ENCODE measurements at places on chromosomes 5 and 9.
A peak's percentile ranks its signal among the peaks of the same experiment; 100 is the strongest.

DNA sequence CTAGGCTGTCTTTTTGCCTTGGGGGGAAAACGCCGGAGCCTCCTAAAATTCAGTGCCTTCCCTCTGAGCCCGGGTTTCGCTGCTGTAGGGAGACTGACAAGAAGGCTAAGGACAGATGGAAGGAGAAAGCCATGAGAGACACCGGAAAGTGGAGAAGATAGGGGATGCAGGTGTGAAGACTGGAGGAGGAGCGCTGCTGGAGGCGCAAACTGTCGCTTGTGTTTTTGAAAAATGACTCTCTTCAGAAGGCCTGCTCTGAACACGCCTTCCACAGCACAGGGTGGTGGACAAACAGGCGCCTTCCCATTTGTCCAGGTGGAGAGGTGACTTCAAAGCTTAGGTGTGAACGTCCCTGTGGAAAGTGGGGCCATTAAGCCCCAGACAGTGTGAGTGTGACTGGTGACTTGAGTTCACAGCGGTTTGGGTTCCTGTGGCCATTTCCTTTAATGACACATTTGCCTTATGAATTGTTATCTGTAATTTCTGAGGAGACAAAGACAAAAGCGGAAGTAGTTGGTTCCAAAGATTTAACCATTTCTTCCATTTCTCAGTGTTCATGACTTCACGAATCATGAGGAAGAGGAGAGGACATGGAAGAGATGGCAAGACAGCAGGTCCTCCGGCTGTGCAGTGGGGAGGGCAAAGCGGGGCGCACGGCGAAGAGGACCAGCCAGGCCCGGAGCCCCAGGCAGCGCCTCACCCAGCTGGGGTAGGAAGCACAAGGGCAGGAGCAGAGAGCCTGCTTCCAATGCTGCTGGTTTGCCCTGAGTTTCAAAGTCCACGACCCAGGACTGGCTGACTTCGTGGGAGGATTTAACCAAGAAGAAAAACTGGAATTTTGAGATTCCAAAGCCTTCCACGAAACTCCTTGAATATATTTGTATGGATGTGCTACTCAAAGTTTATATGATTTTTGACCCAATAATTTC is 27.8 kb upstream of the SEMA4D start:
- DNase-seq: no peak

- DNase-seq: no peak
Observed at GRCh38 chr9:127705577-127706379, 1.0 kb upstream of the CFAP157 start.

DNA sequence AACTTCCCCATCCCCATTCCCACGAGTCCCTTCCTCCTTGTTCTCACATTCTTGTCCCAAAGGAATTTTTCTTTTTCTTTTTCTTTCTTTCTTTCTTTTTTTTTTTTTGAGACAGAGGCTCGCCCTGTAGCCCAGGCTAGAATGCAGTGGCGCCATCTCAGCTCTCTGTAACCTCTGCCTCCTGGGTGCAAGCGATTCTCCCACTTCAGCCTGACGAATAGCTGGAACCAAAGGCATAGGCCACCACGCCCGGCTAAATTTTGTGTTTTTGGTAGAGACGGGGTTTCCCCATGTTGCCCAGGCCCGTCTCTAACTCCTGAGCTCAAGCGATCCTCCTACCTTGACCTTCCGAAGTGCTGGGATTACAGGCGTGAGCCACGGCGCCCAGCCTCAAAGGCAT is 751 bp downstream of the DNAI1 start:
- no peak for DNase-seq

DNA sequence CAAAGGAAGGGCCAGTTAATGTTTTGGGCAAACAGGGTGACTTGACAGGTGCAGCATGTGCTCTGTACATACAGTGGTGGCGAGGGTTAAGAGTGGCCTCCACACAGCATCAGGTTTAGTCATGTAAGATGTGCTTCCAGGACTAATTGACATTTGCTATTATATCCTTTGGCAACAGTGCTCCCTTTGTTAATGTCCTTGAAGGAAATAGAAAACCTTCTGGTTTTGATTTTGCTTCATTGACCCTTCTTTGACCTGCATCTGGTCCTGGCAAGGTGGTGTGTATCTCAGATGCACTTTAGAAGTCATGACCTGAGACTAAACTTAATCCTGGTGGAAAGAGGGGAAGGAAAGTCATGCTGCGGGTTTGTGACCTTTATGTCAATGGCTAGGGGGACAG is 440.0 kb downstream of the ENC1 start:
- no peak for DNase-seq

DNA sequence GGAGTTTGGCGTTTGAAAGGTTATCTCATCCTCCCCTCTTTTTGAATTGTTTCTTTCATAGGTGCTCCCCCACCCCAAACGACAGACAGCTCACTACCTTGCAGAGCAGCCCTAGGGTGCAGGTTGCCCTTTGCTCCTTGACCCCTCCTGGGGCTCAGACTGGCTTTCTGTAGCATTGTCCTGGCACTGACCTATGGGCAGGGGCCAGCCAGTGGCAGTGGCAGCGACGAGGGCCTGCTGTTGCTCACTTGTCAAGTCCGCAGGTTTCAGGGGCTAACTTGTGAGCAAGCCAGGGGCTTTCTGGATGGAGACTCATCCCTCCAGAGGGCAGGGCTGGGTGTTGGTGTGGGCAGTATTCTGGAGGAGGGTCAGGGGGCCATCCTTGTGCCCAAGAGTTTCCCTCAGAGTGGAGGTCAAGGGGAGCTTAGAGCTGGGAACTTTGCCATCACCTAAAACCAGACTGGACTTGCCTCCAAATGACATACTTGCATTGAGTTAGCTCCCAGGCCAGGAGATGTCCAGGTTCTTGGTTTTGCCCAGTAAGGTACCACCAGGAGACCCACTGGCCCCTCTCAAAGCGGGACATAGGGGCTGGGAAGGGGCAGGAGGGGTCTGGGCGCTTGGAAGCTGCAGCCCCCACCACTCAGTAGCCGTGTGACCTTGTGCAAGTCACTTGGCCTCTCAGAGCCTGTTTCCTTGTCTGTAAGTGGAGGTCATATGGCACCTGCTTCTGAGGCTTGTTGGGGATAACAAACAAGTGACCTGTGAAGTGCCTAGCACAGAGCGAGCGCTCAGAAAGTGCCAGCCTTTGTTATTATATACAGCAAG is 53.5 kb upstream of the CDKN2AIPNL start:
- no peak for DNase-seq

DNA sequence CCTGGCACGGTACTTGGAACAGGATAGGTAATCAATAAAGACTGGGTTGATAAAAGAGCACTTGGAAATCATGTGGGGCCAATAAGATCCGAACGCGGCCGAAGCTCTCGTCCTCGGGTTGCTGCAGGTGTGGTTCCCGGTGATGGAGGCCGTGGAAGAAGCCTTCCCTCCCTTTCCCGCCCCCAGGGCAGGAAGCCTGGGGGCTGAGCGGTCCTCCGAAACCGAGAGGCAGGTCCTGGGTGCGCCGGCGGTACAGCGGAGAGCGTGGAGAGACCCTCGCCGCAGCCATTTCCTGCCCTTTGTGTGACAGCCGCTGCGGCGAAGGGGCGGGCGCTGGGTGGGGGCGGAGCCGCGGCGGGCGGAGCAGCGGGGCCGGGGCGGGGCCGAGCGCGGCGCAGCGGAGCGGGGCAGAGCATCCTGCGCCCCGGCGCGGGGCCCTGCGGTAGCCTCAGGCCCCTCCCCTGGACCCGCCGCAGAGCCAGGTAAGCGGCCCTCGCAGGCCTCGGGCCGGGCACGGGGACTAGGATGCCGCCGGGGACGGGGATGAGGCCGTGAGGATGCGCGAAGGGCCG is at the start of gene CYFIP2:
Gene CYFIP2 (plus strand): TSS at position 410 of the 572 bp plus-strand sequence. CDS start 19,239 bp downstream, outside the sequence.
- DNase-seq: peak; percentile 84

GRCh38 chr9:8417341-8417740 is 617.8 kb upstream of the DMAC1 start:
- no peak for DNase-seq

DNA sequence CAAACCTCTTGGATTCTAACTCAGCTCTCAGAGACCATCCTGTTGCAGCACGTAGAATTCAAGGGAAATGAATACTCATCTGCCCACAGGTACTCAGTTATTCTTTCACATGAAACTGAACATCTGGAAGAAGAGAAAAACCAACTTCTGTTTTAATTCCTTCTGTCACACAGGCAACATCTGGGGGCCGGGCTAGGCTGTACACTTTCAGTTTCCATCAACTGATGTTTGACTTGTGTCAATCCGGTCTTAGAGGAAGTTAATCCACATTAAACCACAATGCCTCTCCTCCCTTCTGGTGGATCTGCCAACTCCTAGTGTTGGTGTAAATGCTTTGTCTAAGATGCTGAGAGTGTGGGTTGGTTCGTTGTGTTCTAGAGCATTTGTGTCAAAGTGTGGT is 17.6 kb downstream of the DMRT3 start:
- peak; percentile 29 for DNase-seq

DNA sequence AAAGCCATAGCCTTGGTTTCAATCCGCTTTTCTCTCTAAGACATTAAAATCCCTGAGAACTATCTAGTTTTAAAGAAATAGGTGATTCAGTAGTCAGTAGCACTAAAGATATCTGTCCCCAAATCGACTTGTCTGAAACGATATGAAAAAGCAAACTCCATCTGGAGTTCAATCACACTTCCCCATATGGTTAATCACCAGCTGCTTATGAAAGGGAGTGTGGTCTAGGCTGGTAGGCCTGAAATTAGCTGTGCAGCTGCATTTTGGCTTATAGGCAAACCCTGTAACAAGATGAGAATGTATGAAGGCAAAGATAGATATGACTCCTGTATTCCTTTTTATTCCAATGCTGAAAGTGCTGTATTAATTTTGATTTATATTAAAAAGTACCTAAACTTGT is 65.9 kb downstream of the DMRTA1 start:
- no peak for DNase-seq

DNA sequence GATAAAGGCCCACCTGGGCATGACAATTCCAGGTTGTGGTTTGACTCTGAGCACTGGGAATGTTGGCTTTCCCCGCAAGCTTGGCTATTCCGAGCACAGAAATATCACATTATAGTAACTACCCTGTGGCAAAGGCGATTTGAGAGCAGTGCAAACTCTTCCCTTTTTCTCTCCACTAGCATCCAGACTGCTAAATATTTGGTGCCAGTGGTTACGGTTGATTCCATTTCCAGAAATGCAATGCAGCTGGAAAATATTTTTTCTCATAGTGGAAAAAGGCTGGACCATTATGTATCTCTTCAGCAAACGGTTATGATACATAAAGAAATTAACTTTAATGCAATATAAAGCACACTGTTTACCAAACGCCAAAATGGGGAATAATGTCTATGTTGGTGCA is 158.0 kb downstream of the ENC1 start:
- no peak for DNase-seq

- DNase-seq: peak; percentile 36
Observed at GRCh38 chr9:137294091-137294680, 7.9 kb downstream of the NRARP start.

GRCh38 chr5:76982450-76982849 is 29.6 kb downstream of the CRHBP start:
- no peak for DNase-seq

- DNase-seq: no peak
Observed at GRCh38 chr5:73274121-73274520, 101.1 kb downstream of the TMEM174 start.

DNA sequence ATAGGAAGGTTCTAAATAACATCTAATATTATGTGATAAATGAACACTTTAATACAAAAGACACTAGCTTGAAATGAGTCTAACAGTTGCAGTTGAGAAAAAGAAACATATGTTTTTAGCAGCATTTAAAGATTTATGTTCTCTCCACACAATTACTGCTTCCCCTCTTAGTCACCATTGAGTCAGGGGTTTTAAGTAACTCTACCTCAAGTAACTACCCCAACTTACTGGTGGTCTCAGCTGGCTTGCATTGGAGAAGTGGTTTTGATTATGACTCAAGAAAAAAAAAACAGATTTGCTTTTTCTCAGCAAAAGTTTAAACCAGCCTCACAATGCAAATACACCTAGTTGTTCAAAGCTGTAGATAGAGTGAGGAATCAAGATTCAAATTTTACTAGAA is 1216.5 kb upstream of the CDH9 start:
- DNase-seq: no peak

DNA sequence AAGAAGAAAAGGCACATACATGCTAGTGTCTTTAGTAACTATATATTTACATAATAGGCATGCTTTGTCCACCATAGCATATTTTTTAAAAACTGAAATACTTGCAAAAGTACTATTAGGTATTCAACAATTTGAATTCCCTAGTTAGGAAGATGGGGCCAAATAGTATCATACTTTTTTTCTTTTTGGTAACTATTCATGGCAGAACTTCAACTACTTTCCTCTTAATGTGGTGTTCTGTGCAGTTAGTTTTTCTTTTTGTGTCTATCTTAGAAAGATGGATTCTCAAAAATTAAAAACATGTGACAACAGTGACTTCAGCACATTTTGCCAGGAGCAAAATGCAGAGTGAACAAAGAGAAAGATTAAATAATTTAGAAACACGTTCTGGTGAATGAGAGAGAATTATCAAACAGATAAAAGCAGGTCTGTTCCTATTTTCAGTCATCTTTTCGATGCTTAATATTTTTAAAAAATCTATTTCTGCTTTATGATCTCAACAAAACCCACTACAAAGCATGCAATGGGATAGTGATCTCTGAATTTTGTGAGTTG is 341.1 kb downstream of the ARL15 start:
- DNase-seq: no peak

DNA sequence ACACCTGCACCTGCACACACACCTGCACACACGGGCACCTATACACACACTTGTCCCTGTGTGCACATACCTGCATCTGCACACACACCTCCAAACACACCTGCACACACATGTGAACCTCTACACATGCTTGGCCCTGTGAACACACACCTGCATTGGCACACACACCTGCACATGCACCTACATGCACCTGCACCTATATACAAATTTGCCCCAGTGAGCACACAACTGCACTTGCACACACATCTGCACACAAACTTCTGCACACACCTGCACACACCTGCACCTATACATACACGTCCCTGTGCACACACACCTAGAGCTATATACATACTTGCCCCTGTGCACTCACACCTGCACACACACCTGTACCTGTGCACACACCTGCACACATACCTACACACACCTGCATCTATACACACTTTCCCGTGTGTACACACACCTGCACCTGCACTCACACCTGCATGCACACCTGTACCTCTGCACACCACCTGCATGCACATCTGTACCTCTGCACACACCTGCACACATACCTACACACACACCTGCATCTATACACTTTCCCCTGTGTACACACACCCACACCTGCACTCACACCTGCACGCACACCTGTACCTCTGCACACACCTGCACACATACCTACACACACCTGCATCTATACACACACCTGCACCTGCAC is 21.5 kb upstream of the LPCAT1 start:
- no peak for DNase-seq
